ENCODE measurements at places on chromosomes 7 and 10. TPM values are rescaled to one million over a fixed set of nuclear protein-coding genes. Genes with fewer than 3 reads are reported as not detected.

- no peak for DNase-seq
Measured at GRCh38 chr7:156578578-156578940, 62.0 kb upstream of the RNF32 start.

DNA sequence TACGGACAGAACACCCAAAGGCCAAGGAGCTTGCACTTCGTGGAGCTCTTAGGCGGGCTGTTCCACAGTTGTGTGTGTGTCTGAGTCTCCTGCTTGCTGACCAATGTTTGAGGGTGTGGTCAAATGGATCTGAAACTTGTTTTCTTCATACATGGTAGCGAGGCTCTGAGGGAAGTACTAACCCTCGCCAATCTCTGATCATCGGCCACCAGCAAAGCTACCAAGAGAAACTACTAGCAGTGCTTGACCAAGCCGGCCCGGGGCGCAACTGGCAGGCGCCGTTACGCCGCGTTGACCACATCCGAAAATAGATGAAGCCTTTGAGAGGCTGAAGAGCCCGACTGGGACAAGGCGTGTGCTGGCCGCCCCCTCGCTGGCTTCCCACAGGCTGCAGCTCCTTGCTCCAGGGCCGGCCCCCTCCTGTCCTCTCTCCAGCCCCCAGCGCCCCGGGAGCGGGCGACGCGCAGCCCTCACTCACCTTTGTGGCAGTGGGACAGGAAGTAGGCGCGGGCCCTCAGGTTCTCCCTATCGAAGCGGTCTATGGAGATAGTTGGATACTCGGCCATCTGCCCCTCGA, 384 bp downstream of the DCLRE1C start:
- DNase-seq: no peak

The ZNF138 gene
- 24.4 TPM for polyA plus RNA-seq

DNA sequence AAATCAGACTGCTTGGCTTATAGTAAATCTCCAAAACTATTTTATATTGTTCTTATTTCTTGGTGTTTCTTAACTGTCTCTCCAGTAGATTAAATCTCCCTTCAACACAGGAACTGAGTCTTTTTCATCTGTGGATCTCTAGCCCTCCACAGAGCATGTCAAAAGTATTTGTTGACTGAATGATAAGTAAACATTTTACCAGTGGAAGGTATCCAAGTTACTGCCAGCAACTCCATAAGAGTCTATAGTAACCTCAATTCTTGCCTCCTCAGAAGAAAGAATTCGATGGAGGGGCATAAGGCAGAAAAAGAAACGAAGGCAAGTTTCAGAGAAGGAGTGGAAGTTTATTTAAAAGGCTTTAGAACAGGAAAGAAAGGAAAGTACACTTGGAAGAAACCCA, 293.9 kb upstream of the DKK1 start:
- no peak for DNase-seq

DNA sequence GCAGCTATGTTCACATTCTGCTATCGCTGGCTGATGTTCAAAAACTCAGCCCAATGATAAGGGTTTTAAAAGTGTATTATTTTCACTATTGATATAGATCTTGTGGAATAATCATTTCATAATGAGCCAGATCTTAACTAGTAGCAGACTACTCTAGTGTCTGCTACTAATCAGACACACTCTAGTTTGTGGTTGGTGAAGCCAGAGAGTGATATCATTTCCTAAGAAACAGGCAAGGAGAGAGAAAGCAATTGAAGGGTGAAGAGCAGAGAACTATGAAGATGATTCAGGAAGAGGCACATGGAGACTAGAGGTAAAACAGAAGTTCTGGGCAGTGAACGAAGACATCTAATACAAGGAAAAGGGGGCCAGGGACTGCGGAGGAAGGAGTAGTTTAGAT, 58.2 kb upstream of the BET1 start:
- DNase-seq: no peak

DNA sequence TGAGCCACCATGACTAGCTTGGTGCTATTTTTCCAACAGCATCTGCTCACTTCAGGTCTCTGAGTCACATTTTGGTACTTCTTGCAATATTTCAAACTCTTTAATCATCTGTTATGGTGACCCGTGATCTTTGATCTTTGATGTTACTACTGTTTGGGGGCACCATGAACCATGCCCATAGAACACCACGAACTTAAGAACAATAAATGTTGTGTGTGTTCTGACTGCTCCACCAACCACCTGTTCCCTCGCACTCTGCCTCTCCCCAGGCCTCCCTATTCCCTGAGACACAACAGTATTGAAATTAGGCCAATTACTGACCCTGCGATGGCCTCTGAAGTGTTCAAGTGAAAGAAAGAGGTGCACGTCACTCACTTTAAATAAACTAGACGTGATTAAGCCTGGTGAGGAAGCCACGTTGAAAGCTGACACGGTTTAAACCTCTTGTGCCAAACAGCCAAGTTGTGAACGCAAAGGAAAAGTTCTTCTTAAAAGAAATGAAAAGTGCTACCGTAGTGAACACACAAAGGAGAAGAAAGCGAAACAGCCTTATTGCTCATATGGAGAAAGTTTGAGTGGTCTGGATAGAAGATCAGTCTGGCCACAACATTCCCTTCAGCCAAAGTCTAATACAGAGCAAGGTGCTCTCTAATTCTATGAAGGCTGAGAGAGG, 27.2 kb upstream of the ATP6V0A4 start:
- DNase-seq: no peak

The ACTR3C gene
- 6.6 TPM for polyA plus RNA-seq

The ZCWPW1 gene
- polyA plus RNA-seq: 4.7 TPM

The PTF1A gene
- not detected for polyA plus RNA-seq

DNA sequence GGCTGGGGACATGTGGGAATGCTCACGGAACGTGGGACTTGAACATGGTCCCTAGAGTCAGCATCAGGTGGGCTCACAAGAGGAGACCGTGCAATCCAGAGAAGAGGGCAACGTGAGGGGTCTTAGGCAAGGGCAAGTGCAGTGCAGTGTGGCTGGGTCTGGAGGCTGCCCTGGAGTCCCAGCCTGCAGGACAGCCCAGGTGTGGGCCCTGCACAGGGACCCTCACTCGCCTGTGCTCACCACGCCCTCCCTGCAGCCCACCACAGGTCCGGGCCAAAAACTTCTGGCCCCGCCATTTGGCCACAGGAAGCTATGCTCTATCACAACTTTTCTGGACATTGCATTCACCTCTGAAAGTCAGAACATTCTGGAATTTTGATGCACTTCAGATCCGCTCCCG, 133.5 kb downstream of the PAXIP1 start:
- DNase-seq: no peak

GRCh38 chr7:138212314-138212713, 136.1 kb downstream of the AKR1D1 start:
- no peak for DNase-seq

- no peak for DNase-seq
Measured at GRCh38 chr10:77513781-77514331, 123.8 kb downstream of the KCNMA1 start.
